Activated T-cell treated with anti-CD3 and anti-CD28 coated beads for 24 hours (primary cell): ENCODE measurements at places on chromosomes 5 and 9.
A peak's percentile ranks its signal among the peaks of the same experiment; 100 is the strongest.

- peak; percentile 11 for DNase-seq
Observed at GRCh38 chr9:112378328-112379176, 1.4 kb upstream of the HSDL2 start.

- DNase-seq: no peak
Observed at GRCh38 chr5:125113328-125113727, 366.9 kb upstream of the ZNF608 start.

DNA sequence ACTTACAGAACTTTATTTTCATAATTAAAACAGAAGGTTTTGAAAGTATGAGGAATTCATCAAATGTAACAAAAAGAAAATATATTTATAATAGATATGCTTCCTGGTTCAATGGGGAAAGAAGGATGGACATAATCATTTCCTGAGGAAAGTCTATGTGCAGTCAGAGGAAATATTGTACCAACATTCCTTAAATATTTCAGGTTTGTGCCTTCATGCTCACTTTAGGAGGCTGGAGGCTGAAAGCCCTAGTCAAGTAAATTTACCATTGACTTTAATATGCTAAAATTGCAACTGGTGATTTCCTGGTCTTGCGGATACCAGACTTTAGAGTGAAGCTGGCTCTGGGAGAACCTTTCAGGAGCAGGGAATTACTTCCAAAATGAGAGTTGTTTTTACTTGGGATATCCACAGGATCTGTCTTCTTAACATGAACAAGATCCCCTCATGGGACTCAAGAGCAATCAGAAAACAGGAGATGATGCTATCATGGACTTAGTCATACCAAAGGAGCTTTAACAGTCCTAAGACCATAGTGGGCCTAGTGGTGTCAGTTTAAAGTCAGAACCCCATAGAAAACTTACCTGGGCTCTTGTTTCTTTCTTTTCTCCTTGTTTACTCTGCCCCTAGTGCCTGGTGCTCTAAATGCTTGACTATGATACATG is 762.8 kb upstream of the GRAMD2B start:
- no peak for DNase-seq

DNA sequence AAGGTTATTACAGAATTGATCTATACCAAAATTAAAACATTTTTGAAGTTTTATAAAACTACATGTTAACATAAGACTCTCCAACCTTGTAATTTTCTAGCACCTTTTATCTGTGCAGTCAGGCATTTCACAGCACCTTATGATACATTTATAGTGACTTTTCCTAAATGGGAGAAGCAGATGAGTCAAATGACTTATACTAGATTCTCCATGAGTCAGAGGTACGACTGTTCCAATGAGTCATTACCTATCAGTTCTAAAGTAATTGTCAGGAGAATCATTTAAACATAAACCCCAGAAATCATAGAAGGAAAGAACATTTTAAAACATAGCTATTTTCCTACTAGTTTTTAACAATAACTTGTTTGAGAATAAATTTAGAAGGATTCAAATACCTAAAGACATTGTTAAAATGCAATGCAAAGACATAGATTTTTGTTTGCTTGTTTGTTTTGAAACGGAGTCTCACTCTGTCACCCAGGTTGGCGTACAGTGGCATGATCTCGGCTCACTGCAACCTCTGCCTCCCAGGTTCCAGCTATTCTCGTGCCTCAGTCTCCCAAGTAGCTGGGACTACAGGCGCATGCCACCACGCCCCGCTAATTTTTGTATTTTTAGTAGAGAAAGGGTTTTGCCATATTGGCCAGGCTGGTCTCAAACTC is 34.7 kb upstream of the DMXL1 start:
- no peak for DNase-seq

- DNase-seq: no peak
Observed at GRCh38 chr5:121693864-121694263, 157.8 kb upstream of the FTMT start.

- DNase-seq: no peak
Observed at GRCh38 chr5:69202497-69202896, 13.1 kb downstream of the CENPH start.

- DNase-seq: no peak
Observed at GRCh38 chr9:70921136-70921535, 200.3 kb downstream of the TRPM3 start.

- DNase-seq: no peak
Observed at GRCh38 chr5:137186759-137187461, 312.2 kb downstream of the SPOCK1 start.

GRCh38 chr9:19799784-19800183 is 10.9 kb upstream of the SLC24A2 start:
- no peak for DNase-seq

DNA sequence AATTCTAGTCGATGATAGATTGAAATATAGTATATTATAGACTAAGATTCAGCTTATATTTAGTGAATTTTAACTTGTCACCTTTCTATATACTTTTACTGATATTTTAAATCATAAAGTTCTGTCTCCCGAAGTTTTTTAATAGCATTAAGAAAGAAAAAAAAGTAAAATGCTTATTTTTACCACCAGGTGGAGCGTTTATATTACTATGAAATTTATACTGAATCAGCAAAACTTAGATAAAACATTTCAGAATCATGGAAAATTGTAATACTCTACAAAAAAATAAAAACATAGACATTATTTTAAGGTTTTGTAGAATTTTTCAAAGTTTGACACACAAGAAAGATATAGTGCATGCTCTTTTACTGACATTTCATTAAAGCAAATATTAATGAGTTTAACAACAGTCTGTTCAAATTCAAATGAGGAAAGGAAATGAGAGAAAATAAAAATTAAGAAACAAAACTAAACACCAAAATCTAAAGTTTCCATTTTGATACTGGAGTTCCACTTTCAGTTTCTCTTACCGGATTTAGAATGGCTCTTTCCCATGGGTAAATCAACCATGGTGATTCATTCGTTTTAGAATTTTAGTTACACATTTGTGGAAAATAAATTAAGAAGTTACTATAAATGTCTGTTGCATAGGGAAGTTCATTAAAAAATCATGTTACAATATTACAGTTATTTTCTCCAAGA is 1035.3 kb downstream of the CDH12 start:
- DNase-seq: no peak

GRCh38 chr5:120913396-120913795 is 449.3 kb downstream of the PRR16 start:
- DNase-seq: no peak

- DNase-seq: no peak
Observed at GRCh38 chr9:130640681-130641080, 23.7 kb upstream of the PRDM12 start.

- DNase-seq: no peak
Observed at GRCh38 chr5:143398053-143398355, 5.5 kb downstream of the NR3C1 start.

DNA sequence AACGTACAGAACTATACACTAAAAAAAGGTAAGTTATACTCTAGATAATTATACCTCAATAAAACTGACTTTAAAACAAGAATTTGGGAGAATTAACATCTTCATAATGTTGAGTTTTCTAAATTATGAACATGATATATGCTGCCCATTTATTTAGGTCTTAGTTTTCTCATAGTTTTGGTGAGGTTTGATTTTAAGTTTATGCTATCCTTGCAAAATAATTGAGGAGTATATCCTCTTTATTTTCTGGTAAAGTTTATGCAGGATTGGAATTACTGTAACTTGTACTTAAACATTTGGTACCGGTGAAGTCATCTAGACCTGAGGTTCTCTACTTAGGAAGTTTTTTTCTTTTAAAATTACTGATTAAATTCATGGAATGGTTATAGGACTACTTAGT is 38.9 kb upstream of the RNU6ATAC start:
- DNase-seq: no peak

DNA sequence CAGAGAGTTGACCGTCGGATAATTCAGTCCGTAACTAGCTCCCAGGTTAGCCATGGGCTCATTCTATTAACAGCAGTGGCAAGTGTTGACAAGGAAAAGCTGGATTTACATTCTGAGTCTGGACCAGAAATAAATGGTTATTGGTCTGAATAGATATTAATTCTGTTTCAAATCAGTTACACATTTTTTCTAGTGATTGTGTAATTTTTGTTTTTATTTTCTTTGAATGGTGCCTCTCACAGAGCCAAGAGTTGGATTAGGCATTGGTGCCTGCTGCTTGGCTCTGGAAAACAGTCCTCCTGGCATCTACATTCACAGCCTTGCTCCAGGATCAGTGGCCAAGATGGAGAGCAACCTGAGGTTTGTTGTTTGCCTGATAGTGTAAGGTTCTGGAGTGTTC is 115.1 kb downstream of the GOLPH3 start:
- no peak for DNase-seq

GRCh38 chr9:97415146-97415545 is 3.2 kb downstream of the TDRD7 start:
- DNase-seq: no peak

DNA sequence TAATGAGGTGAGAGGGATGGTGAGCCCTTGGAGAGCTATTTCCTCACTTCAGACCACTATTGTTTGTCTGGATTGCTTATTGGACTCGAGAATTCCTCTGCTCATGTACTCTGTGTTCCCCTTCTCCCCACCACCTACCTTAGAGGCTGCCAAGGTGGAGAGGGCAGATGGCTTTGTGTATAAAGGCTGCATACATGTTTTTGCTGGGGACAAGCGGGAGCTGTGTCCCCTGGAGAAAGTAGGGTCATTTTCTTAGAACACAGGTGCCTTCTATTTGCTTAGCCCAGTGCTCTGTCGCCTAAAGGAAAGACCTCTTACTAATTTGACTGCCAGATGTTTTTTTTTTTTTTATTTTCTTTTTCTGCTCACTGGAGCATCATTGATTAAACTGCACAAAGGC is 29.7 kb downstream of the RASGRF2 start:
- no peak for DNase-seq

DNA sequence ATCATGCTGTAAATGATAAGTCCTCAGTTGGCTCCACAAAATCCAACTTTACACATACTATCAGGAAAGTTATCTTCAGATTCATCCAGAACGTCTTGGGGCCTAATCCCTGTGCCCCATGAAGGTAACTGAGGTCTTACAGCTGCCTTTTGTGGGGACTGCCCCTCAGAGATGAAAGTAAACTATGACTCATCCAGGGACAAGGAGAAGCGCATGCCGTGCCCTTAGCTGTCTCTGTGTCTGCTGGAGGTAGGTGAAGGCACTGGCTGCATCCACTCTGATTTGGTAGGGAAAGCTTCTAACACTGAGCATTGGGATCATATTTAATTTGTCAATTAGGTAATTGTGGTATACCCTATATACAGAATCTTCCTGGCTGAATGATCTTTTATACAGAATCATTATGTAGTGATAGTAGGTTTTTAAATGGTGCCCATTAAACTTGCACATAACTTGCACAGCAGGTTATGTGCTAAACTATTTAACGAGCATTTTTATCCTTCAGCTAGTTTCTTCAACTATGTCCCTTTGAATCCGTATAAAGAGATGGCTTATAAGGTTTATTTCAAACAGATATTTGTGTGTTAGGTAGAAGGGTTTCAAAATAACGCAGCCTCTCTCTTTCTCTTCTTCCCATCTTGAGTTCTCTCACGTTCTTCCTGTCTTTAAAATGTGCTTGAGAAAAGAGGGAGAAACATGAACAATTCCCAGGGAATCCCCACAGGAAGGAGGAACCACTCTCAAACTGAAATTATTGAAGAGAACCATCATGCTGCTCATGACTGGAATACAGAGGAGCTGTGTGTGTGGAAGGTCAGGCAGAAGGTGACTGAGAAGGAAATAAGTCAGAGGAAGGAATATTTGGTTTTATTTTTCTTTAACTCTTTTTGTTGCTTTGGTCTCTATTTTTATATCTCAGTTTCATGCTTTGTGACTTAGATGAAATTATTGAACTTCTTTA is 250.9 kb downstream of the CD180 start:
- no peak for DNase-seq

- DNase-seq: peak; percentile 38
Observed at GRCh38 chr9:124291801-124292396, 34.1 kb downstream of the NEK6 start.

DNA sequence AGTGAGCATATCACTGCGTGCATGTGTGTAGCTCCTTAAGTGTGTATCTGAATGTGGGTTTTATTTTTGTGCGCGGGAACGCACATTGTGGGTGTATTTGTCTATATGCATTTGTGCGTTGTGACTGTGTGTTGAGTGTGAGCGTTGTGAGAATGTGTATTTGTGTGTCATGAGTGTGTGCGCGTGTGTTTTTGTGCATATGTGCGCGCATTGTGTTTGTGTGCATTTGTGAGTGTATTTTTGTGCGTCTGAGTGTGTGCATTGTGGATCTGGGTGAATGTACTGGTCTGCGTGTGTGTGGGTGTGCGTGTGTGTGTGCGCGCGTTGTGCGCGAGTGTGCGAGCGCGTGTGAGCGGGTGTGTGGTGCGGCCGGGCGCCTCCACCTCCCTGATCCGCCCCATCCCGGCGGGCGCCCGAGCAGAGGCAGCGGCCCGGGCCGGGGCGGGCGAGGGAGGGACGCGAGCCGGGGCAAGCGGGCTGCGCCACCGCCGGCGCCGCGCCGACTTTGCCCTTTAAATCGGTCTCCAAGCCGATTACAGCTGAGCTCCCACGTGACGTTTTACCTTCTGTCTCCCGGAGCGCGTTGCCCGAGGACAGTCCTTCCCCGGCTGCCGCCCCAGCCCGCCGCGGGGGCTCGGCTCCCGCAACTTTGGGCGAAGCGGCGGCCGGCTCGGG is at the start of gene RASGRF2:
TSS of gene RASGRF2 (plus strand) at position 596 of the 675 bp plus-strand sequence. CDS start 376 bp downstream, outside the sequence.
- peak; percentile 30 for DNase-seq

DNA sequence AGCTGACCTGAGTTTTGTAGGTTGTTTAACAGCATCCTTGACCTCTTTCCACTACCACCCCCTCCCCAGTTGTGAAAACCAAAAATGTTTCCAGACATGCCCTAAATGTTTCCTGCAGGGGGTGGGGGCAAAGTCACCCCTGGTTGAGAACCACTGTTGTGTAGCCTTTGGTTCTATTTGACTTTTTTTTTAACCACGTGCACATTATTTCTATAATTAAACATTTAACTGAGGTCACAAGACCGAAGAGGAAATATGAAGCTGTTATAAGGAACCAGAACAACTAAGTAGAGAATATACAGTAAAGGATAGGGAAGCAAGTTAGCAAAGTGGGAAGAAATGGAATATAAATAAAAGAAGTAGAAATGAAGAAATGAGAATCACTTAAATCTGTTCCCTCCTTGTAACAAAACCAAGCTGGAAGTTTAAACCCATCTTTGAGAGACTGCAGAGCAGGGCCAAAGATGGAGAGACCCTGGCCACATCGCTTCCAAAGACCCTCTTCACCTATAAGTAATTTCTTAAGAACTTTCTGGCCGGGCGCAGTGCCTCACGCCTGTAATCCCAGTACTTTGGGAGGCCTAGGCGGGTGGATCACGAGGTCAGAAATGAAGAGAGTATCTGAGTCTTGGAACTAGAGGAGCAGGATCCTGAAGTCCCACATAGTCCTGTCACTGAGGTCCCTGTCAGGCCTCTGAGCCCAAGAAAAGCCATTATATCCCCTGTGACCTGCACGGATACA is 14.4 kb downstream of the SIT1 start:
- DNase-seq: no peak

DNA sequence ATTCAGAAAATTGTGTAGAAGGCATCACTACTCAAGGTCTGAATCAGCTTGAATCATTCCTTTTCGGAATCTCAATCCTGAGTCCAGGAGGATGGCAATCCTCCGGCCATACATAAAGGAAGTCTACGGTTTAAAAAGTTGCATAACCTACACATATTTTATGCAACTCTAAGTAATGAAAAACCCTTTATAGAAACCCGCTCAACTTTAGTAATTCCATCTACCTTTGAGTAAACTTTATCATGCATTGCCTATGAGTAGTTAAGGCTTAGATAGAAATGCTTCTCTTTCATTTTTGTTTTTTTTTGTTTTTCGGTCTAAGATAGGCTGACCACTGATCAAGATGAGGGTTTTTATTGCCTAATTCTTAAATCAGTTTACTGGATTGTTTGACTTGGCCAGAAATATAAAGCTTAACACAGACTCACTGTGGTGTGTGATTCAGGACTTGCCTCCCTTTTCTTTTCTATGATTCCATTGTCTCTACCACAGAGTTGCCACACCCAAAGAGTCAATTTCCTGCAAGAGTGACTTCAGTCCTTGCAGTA is 85.0 kb downstream of the LURAP1L start:
- DNase-seq: no peak
